Stimulated activated CD4-positive, alpha-beta T cell treated with anti-CD3 and anti-CD28 coated beads, Interleukin-1b, Interleukin-23, amount 100 ng/mL, for 1 hour (primary cell): ENCODE measurements at places on chromosomes 6 and 20.

DNA sequence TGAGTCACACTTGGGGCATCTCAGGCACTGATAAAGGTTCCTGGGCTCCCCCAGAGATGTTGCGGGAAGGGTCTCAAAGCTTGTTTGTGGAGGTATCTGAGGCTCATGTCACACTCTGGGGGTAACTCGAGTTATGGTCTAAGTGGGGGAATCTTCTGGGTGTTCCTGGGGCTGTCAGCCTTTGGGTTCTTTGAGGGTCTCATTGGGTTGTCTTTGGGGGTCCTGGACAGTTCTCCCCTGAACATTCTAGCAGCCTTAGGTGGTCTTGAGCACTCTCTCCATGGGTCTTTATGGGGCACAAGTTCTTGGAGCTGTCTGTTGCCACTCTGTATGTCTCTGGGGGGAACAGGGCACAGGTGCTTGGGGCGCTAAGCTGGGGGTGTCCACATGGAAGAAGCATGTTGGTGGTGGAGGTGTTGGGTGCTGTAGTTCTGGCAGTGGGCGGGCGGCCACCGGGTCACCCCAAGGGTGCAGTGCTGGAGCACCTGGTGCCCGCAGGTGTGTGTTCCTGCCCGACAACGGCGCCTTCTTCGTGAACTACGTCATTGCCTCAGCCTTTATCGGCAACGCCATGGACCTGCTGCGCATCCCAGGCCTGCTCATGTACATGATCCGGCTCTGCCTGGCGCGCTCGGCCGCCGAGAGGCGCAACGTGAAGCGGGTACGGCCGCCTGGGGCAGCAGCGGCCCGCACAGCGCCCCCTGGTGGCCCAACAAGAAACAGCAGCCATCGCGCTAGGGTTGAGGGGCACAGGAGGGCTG lies 7.1 kb upstream of the CAPN11 start:
- DNase-seq, result peak; percentile 53

GRCh38 chr6:159229651-159230051 lies 60.5 kb downstream of the FNDC1 start:
- no peak for DNase-seq

- DNase-seq, result no peak
Measured at GRCh38 chr6:95973976-95974375, 41.8 kb upstream of the FUT9 start.

- DNase-seq, result no peak
Measured at GRCh38 chr20:18233408-18233943, 54.9 kb upstream of the ZNF133 start.

DNA sequence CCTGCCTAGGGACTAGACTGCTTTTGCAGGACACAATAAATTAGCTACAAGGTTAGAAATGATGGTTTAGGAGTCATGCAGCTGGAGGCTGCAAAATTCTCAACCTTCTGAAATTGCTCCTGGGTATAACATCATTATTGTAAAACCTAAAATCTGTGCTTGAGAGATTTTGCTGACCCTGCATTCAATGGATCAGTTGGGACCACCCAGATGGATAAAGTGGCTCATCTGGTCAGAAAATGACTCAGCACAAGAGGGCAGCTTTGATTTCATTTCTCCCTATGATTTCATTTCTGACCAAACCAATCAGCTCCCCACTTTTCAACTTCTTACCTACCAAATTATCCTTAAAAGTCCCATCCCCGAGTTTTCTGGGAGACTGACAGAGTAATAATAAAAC lies 367.3 kb upstream of the AGPAT4 start:
- DNase-seq, result no peak

DNA sequence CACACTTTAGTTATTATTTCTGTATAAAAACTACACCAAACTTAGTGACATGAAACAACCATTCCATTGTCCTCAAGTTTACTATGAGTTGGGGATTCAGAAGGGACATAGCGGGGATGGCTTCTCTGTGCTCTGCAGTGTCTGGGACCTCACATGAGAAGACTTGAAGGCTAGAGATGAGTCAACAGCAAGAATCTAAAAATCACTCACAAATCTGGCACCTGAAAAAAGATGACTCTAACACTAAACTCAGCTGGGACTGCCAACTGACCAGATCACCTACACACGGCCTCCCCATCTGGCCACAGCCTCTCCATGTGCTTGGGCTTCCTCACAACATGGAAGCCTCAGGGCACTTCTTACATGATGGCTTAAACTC lies 63.0 kb upstream of the EYA2 start:
- no peak for DNase-seq

DNA sequence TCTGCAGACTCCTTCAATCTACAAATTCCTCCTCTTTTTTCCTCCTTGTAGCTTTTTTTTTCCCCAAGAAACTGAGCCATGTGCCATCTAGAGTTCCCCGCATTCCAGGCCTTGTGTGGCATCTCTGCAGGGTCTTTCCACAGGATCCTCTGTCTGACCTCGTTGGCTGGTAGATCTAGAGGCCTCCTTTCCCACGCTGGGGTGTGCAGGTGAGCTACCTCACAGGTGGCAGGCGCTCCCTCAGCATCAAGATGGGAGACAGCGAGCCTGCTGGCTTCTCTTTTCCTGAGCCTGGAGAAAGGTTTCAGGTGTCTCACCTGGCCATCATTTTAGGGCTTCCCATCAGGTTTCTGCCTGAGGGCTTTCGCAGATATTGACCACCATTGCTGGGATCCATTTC lies 9.6 kb upstream of the NELFCD start:
- no peak for DNase-seq

- no peak for DNase-seq
Measured at GRCh38 chr6:165899611-165900010, 236.6 kb upstream of the PDE10A start.

DNA sequence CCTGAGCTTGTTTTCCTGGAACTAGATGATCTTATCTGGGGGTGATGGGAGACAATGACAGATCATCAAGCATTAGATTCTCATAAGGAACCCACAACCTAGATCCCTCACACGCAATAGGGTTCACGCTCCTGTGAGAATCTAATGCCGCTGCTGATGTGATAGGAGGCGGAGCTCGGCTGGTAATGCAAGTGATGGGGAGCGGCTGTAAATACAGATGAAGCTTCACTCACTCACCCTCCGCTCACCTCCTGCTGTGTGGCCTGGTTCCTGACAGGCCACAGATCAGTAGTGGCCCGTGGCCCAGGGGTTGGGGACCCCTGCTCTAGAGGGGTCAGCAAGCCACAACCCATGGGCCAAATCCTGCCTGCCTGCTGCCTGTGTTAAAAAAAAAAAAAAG lies 435.9 kb downstream of the CD83 start:
- no peak for DNase-seq

- no peak for DNase-seq
Measured at GRCh38 chr6:13487122-13488014, at the start of gene GFOD1. Gene GFOD1 (minus strand): TSS chr6:13487600. CDS start chr6:13486890, 710 bp downstream.

- DNase-seq, result no peak
Measured at GRCh38 chr6:13267142-13267651, 61.1 kb downstream of the TBC1D7 start.

DNA sequence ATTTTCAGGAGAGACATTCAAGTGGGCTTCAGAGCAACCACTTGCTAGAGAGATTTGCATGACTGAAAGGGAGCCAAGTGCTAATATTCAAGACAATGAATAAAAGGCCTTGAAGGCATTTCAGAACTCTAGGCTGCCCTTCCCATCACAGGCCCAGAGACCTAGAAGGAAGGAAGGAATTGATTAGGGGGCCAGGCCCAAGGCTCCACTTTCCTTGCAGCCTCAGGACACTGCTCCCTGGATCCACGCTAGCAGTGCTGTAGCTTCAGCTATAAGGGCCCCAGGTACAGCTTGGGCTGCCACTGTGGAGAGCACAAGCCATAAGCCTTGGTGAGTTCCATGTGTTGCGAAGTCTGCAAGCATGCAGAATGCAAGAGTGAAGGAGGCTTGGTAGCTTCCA lies 731.9 kb upstream of the FLRT3 start:
- DNase-seq, result no peak

- no peak for DNase-seq
Measured at GRCh38 chr6:151025076-151025475, 159.6 kb downstream of the MTHFD1L start.

DNA sequence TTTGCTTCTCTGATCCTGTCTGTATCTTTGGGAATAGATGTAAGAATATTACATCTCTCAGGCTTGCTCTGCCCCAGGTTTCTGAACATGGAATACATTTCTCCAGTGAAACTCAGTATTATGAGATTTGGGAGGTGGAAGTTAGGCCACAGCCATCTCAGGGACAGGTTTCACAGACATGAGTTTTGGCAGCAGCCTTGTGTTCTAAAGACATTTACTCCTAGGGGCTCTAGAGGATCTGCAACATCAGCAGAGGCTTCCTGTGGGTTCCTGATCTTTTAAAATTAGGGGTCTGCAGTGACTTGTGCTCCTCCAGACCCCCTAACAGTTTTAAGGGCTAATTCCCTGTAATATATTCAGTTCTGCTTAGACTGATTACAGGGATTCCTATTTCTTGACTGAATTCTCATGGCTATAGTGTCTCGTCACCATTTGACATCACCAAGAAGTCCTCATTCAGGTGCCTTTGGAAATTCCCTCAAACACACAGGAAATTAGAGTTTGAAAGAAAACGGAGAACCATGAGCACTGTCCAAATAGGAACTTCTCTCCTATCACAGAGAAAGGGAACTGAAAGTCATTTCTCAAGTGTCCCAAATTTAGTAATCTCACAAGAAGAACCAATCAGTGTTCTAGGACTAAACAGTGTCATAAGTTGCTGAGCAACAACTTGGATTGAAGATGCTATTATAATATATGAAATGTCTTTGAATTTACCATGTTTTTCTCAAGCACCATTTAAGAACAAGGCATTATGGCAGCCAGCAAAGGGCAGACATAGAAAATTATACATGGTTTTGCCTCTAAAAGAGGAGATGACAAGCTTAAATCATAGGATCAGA lies 2.5 kb upstream of the HLA-DRA start:
- no peak for DNase-seq

GRCh38 chr6:112370946-112371345 lies 23.8 kb downstream of the RFPL4B start:
- no peak for DNase-seq

DNA sequence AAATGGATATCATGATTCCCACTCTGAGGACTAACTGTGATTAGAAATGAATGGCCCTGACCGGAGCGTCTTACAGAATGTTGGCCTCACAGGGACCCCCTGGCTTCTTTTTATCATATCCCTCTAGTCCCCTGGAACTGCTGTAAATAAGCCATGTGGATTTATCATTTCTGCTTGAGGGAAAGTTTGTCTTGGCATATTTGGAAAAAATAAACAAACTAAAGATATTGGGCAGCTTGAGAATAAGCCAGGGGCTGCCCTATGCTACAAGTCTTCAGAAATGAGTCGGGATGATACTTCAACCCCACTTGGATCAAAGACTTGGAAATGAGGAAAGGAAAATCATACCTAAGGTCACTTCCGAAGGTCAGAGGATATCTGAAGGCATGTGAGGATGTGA lies 179.1 kb downstream of the THBS2 start:
- no peak for DNase-seq

- DNase-seq, result no peak
Measured at GRCh38 chr6:31005249-31006020, 4.8 kb upstream of the MUC22 start.

- DNase-seq, result no peak
Measured at GRCh38 chr6:144944106-144944505, 659.0 kb downstream of the UTRN start.

GRCh38 chr6:111478064-111478476 lies 4.9 kb downstream of the REV3L start:
- no peak for DNase-seq

DNA sequence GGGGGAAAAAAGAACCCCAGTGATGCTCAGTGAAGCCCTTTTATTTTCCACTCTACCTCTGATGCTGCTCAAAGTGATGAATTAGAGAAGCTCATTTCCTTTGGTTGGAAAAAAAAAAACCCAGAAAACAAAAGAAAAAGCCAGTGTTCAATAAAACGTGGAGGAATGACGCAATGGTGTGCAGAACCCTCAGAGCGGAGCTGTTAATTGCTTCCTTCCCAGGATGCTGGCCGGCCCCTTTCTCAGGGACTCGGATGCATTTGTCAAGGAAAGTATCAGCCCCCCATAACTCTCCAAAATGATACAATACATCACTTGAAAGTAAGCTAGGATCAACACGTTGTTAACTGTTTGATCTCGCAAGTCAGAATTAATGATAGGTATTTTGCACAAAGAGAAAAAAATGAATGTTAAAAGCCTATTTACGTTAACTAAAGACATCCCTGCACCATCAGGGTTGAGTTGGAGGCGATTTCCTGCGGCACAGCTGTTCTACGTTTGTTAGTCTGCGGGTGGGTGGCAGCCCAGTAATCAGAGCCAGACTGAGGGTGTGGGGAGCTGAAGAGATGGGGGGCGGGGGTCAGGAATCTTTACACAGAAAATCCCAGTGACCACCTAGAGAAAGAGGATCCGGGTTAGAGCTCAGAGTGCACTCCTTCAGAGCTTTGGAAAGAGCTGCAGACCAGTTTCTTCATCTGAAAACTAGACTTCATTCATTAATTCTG lies 132.4 kb downstream of the BMP7 start:
- no peak for DNase-seq

DNA sequence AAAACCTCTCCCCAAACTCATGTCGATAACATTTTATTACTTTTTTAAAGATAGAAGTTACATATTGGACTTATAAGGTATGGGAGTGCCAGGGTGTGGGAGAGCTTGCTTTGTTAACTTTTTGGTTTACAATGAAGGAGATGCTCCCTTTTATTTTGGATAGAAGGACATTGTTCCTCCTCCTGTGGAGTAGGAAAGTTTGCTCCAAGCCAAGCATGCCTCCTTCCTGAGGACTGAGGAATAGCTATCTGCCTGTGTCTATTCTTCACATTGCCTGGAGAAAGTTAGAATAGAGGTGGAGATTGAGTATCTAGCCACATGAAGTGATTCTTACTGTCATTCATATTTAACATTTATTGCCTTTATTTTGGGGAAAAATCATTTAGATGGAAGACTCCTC lies 71.9 kb downstream of the EYA4 start:
- DNase-seq, result no peak

DNA sequence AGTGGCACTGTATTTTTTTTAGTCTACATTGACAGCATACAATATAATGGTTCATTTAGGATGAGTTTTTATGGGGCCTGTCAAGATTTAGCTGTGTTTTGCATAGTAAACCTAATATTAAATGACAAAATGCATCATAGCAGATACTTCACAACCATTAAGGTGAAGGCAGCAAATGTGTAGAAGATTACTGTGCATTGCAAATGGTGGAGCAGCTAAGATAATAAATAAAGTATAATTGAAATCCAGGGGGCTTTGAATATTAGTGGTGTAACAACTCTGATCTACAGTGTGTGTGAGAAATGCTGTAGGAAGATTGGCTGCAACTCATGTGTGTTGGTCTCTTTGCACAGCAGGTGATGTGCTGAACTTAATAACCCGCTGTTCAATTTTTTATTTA lies 801.9 kb upstream of the CITED2 start:
- DNase-seq, result no peak

- no peak for DNase-seq
Measured at GRCh38 chr6:29490552-29490951, 2.8 kb upstream of the MAS1L start.
